ENCODE measurements at places on chromosomes 6 and 20.

GRCh38 chr20:57266291-57267157, at the start of gene BMP7:
Gene BMP7, minus strand, starts transcription at chr20:57266641. Its CDS starts 519 bp downstream, at chr20:57266122.
- DNase-seq, result no peak

DNA sequence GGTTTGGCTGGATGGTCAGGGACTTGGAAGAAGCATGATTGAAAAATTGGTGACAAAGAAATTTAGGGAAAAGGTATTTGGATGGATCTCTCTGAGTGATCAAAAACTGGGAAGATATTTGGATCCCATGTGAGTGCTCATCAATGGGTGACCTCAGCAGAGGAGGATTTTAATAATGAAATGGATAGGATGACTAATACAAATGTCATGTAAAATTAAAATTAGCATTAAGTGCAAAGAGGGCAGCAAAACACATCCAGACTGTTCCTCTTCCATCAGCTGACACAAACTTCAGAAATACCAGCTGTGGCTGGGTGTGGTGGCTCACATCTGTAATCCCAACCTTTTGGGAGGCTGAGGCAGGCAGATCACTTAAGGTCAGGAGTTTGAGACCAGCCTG, 151.7 kb downstream of the THBS2 start:
- no peak for DNase-seq

DNA sequence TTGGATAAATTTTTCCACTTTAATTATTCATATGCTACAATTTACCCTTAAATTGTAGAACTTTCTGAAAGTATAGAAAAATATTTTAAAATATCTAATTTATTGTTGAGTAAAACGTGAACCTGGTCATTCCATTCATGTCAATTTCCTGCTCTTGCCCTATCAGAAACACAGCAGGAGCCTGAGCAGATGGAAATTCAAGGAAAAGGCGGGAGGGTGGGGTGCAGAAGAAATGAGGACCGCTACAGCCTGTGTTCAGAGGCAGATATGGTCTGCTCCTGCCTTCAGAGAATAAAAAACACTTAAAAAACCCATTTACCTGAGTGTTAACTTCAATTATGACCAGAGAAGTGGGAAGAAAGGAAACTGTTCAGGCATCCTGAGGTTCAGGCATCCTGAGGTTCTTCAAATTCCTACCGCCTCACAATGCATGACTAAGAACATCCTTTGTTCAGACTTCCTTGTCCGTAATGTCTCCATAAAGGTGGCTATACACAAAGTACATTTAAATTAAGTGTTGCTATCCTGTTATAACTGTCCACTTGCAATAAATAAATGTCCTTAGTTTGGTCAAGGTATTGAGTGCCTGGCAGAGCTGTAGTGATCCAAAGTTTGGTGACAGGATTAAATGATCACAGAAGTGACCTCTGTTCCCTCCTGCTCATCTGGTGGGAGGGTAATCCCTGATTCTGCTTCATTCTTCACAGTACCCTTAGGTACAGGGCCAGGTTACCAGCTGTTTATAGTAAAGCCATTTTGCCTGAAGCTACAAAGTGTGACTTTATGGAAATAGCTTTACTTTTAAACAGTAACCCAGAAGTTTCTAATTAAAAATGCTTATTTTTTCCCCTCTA, 109.1 kb downstream of the MAN1A1 start:
- DNase-seq, result no peak

GRCh38 chr20:87401-87800, at the start of gene DEFB125:
Gene DEFB125, plus strand, starts transcription at chr20:87672. Its CDS starts 38 bp downstream, at chr20:87710.
- DNase-seq, result no peak

- DNase-seq, result no peak
Measured at GRCh38 chr20:62838128-62838891, 21.5 kb downstream of the COL9A3 start.

- no peak for DNase-seq
Measured at GRCh38 chr6:169566961-169567750, 134.7 kb downstream of the WDR27 start.

- DNase-seq, result no peak
Measured at GRCh38 chr6:127737768-127738167, 160.8 kb downstream of the C6orf58 start.

GRCh38 chr6:28209753-28210535, 15.1 kb upstream of the ZSCAN9 start:
- no peak for DNase-seq

GRCh38 chr6:13098793-13099570, 229.4 kb downstream of the TBC1D7 start:
- no peak for DNase-seq

GRCh38 chr20:53371216-53371615, 222.4 kb downstream of the ZNF217 start:
- DNase-seq, result no peak

DNA sequence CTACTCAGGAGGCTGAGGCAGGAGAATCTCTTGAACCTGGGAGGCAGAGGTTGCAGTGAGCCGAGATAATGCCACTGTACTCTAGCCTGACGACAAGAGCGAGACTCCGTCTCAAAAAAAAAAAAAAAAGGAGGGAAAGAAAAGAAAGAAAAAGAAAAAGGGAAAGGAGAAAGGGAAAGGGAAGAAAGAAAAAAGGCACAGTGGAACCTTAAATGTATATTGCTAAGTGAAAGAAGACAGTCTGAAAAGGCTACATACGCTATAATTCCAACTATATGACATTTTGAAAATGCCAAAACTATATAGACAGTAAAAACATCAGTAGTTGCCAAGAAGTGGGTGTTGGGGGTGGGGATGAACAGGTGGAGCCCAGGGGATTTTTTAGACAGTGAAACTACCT, 16.2 kb downstream of the PPIL4 start:
- DNase-seq, result no peak

- no peak for DNase-seq
Measured at GRCh38 chr20:16477632-16478031, 95.6 kb downstream of the KIF16B start.

DNA sequence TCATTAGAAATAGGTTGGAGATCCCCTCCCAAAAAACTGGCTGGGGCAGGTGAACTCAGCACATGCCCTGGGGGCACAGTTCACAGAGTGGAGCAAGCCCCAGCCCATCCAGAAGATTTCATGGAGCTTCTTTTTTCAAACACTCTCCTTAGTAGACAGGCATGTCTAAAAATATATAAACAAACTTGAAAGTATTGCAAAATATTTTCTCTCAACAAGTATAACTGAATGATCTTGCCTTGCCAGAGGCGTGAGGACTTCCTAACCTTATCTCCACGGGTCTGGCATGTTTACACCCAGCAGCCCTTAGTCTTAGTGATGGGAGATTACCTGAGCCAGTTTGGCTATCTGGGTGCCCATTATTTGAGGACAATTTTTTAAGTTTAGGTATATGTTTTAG, 107.1 kb downstream of the QRSL1 start:
- no peak for DNase-seq

DNA sequence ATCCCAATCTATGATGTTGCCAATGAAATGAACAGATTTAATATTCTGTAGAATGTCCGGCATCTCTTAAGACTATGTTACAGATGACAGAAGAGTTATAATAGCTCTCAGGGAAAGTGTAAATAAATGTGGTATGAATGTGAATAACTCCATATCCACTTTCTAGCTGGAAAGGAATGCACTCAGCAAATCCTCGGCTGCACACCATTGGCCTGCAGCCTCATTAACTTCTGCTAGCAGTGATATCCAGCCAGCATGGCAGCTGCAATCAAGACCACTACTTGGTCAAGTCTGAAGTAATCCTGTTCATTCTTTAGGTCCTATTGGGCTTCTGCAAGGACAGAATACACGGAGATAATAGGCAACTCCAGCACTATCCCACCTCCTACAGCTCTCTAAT, 17.3 kb upstream of the MICA start:
- no peak for DNase-seq

DNA sequence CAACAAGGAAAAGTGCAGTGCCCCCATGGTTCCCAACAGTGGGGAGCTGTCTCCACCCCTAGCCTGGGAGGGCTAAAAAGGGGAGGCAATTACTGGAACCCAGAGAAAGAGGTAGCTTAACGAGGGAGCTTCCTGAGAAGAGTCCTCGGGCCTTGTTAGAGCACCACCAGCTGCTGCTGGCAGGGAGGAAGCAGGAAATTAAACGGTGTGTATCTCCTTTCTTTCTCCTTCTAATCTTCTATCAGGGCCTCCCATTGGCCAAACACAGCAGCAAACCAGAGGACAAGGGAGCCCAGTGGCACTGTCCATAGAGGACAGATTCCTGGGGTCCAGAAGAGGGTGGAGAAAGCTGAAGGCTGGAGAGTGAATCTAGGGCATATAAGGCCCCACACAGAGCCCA, 7.6 kb upstream of the BTN2A2 start:
- no peak for DNase-seq

GRCh38 chr6:82861121-82861520, 204.5 kb downstream of the UBE3D start:
- no peak for DNase-seq

DNA sequence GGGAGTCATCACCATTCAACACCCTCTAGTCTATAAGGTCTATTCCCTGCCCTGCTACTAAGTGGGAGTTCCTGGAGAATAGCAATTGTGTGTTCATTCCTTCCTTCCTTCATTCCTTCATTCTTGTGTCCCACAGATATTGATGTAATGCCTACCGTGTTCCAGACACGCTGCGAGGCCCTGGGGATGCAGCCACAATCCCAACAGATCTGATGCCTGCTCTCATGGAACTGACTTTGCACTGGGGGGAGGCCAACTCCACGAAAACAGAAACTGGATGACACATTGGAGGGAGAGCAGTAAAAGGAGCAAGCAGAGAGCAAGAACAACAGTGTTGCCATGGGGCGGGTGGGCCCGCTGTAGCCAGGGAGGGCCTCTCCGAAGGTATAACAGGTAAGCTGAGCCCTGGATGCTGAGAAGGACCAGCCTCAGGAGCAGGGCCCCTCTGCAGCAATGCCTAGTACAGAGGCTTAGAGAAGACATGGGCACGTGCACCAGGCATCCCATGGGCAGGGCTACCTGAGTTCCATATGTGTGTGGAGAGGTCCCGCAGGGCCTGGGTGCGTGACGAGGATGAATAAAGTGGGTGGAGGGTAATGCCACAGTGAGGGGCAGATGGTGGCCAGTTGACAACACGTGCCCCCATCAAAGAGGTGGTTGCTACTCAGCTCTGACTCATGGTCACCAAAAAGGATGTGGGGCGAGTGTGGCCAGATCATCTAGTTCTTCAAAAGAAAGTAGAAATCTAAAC, 173.9 kb downstream of the NFATC2 start:
- no peak for DNase-seq

DNA sequence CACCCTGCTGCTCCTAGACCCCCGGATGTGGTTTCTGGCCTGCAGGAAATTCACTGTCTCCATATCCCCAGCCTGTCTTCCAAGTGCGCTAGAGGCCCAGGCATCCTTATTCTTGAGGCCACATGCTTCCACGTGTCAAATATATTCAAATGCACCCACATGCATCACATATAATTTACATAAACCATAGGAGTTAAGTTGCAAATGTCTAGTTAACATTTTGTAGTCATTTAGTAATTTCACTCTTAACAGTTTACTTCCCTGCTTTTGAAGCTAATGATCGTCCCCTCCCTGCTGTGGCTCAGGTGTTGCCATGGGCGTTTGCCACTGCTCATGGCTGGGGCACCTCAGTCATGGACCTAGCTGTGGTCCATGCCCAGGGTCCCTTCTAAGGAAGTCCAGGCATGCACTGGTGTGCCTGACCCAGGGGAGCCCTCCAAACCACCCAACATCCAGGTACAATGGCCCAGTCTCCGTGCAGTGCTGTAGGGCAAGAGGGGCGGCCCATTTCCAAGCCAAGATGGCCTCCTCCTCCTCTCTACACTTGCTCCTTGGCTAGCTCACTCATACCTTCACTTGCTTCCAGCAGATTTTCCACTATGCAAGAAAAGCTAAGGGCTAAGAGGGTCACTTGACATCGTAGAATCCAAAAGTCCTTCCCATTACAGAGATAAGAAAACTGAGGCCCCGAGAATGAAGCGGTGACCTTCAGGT, 42.4 kb downstream of the FGD2 start:
- DNase-seq, result no peak

GRCh38 chr6:142926177-142926493, 18.8 kb downstream of the HIVEP2 start:
- DNase-seq, result no peak

DNA sequence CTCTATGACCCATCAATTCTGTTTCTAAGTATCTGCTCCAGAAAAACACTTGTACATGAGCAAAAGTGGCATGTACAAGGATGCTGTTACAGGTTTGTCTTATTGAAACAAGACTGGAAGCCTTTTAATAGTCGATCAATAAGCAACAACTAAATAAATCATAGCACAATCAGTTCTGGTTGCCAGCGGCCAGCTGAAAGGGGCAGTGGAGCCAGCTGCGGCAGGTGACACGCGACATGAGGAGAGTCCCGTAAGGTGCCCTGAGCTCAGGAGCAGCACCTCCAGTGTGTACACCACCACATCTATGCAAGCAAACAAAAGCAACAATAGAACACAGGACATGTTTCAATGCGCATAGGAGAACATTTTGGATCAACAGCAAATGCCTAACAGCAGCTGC, 20.7 kb upstream of the NNAT start:
- DNase-seq, result no peak
